ENCODE measurements at places on chromosomes 6 and 20. TPM values are rescaled to one million over a fixed set of nuclear protein-coding genes. Genes with fewer than 3 reads are reported as not detected.

The DTD1 gene
- total RNA-seq = 18.8 TPM

The SLC22A16 gene
- not detected for total RNA-seq

The SLC17A5 gene
- 49.7 TPM for total RNA-seq

The NKX2-4 gene
- total RNA-seq = not detected

- DNase-seq = no peak
- H3K4me3 ChIP-seq = no peak overlapping the region
- no peak overlapping the region for H3K27ac ChIP-seq
- no peaks in the 10 kb centered on the region for H3K27me3 ChIP-seq
- no peaks in the 10 kb centered on the region for H3K4me1 ChIP-seq
- H3K36me3 ChIP-seq = no peaks in the 10 kb centered on the region
These were observed 42.8 kb downstream of the MMS22L start for GRCh38 chr6:97240222-97240621.

Data from Peyer's patch (tissue), 4 donors.